ENCODE measurements at places on chromosomes 16 and 17. TPM values are rescaled to one million over a fixed set of nuclear protein-coding genes. Genes with fewer than 3 reads are reported as not detected.

The PPL gene
- polyA plus RNA-seq = 2.2 TPM

The ARL5C gene
- not detected for polyA plus RNA-seq

The KRT36 gene
- polyA plus RNA-seq = not detected

The CDK5R1 gene
- 0.32 TPM for polyA plus RNA-seq

GRCh38 chr16:29705030-29705429 is 26.1 kb downstream of the QPRT start:
- DNase-seq = no peak

- no peak for DNase-seq
Measured at GRCh38 chr16:15399317-15399716, 3.8 kb downstream of the MPV17L start.

DNA sequence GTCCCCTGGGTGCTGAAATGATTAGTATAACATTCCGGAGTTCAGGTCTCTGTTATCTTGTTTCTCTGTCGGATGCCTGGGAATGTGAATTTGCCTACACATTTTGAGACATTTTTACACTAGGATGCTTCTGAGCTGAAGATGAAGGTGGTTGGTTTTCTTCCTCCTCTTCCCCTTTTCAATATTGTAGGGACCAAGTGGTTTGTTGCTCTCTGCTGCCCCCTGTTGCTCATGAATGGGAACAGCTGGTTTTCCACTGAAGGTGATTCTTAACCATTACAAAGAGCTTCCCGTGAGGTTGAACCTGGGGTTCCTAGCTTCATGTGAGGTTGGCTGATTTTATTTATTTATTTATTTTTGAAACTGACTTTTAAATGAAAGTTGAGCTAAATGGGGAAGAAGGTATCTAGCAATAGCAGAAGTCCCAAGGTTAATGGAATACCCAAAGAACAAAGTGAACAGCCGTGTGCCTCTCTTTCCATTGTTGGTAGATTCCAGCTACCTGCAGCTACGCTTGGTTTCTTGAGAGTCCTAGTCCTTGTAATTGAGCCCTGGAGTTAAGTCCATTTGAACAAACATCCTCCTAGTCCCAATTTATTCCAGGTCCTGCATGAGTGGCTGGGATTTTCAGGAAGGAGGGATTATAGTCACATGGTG is 983.9 kb upstream of the EEF2KMT start:
- no peak for DNase-seq

DNA sequence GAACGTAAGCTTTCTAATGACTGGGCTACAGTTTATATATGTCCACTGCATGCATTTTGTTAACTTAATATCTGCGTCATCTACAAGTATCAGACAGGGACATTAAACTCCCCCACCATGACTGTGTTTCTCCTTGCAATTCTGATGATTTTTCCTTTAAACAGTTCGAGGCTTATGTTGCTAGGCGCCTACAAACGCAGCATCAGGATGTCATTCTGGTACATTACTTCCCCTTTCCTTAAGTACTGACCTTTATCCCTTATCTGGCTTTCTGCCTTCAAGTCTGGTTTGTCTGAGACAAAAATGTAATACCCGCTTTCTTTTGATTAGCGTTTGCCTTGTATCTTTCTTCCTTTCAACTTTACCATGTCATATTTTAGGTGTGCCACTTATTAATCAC is 362.4 kb downstream of the SLC39A11 start:
- DNase-seq = no peak

- no peak for DNase-seq
Measured at GRCh38 chr17:80018917-80019651, 16.6 kb downstream of the TBC1D16 start.

Data from AG04450 (cell line).